Tongue (tissue), 3 donors: ENCODE measurements at places on chromosomes 4 and X.
A peak's percentile ranks its signal among the peaks of the same experiment; 100 is the strongest.

DNA sequence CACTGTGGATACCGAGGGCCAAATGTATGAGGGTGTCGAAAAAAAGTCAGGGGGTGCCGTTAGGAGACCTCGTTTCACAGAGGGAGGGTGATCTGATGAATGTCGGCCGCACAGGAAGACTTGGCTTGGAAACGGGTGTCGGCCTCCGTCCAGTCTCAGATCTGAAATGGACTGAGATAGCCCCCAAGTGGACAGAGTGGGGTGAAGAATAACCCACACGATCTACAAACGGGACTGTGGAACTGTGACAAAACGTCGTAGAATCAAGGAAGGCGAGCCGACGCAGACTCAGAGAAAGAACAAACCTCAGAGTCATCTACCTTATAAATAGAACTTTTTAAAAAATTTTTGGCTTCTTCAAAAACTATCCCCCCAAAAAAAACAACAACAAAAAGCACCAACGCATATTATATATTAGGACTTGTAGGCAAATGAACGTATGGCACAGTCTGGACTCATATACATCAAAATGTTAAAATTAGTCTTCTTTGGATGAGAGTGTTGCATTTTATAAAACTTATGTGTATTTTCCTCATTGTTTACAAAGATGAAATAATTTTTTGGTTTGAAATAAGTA is 63.8 kb upstream of the IRF2 start:
- DNase-seq, result peak; percentile 97

DNA sequence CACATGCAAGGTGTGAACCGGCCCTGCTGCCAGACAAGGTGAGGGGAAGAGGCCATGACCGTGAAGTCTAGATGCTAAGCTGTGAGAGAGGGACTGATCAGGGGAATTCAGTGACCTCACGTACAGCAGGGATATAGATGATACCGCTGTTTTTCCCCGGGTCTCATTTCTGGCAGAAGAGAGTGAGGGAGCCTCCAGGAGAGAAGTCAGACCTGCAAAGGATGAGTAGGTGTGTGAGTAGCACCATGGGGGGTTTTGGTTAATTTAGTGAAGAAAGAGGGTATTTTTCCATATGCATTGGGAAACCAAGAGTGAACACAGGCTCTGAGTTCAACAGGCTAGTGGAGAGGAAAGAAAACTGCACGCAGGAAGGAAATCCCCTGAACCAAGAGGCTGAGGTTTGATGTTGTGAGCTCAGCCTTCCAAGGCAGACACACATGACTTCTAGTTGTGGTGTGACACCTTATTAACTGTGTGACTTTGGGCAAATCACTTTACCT is 127.6 kb upstream of the GATB start:
- DNase-seq, result no peak

- DNase-seq, result peak; percentile 20
These were observed 39.3 kb upstream of the HPGD start for GRCh38 chr4:174561560-174561959.

- DNase-seq, result no peak
These were observed 434.3 kb upstream of the RASGEF1B start for GRCh38 chr4:81905971-81906370.

DNA sequence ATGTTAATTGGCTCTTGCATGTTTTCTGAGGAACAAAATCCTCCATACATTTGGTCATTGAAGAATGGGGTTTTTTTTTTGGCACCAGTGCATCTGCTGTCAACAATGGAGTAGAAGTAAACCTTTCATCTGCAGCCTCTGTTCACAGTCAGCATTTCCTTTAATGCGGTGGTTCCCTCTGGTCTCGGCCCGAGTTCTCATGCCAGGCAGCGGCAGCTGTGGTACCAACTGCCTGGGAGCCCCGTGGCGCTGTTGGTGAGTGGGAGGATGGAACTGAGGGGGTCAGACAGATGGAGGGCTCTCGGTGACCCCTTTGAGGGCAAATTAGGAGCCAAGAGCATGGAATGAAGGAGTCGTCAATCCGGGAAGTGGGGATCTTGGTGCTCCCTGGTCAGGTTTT is 114.7 kb downstream of the AFF1 start:
- DNase-seq, result no peak

DNA sequence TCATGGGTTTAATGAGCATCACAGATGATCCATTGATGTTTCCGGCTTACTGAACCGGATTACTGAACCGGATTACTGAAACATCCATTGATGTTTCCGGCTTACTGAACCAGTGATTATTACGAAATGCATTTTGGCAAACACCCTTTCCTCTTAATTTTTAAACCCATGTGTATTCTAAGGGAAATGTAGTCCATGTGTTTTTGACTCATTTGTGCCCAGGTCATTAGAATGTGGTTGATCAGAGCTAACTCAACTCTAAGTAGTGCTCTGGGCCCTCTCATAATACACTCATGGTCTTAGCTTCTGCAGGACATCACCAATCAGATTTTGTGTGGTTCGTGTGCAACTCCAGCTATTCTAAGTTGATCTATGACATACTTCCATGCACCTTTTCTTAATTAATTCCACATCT is 141.6 kb downstream of the SPATA18 start:
- peak; percentile 45 for DNase-seq

DNA sequence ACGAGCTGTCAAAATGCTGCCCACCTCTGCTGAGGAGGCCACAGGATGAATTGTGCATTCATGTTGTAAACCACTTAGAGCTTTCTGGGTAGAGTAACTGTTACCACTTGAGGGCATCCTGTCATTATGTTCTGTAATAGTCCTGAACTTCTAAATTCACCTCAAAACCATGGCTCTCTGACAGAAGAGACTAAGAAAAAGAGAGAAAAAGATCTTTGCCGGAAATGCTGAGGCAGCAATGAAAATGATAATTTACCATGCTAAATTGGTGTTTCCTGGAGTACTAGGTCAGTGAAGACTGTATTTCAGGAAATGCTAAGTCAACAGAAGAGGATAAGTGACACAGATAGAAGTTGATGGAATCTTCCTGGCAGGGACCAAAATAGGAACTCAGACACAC is 942.3 kb upstream of the SLIT2 start:
- peak; percentile 19 for DNase-seq

- no peak for DNase-seq
These were observed 40.8 kb downstream of the DCTD start for GRCh38 chr4:182876427-182876826.

- peak; percentile 34 for DNase-seq
These were observed 5.5 kb upstream of the DCTD start for GRCh38 chr4:182922501-182923284.

DNA sequence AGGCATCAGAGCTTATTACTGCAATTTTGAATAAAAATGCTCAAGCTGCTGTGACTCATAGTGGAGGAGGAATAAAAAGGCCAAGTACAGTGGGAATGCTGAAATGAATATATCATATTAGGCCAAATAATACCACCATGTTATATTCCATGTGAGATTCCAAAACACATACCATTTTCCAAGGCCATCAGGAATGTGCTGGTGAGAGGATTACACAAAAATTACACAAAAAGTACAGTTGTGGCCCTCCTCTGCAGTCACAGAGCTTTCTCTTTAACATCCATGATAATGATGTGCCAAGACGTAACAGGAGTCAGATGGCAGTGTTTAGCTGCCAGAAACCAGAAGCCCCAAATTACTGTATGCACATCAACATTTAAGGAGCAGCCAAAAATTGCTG is 153.5 kb downstream of the PCDH18 start:
- DNase-seq, result peak; percentile 56

- DNase-seq, result no peak
These were observed 72.5 kb upstream of the ATOH1 start for GRCh38 chr4:93756101-93756500.

DNA sequence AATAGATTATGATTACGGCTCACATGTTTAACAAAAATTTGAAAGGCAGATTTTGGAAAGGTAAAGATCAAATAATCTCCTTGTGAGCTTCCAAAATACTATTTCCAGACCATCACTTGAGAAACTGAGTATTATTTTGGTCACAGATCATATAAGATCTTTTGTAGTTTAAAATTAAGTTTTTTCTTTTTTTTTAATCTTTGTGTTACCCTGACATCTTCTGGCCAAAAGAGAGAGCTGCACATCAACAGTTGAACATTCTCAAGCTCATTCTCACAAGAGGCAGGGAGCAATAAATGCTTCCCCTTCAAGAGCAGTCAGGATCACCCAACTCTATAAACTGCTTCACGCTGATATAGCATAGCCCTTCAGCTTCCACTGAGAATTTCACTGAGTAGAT is 15.9 kb downstream of the TMEM192 start:
- DNase-seq, result peak; percentile 50

- DNase-seq, result no peak
These were observed 338.4 kb upstream of the NOCT start for GRCh38 chr4:138677212-138677611.

- no peak for DNase-seq
These were observed 727.7 kb downstream of the DMD start for GRCh38 chrX:32483534-32484136.

- DNase-seq, result no peak
These were observed 47.0 kb downstream of the SOD3 start for GRCh38 chr4:24842356-24842755.
